ENCODE measurements at places on chromosomes 1 and 21.

DNA sequence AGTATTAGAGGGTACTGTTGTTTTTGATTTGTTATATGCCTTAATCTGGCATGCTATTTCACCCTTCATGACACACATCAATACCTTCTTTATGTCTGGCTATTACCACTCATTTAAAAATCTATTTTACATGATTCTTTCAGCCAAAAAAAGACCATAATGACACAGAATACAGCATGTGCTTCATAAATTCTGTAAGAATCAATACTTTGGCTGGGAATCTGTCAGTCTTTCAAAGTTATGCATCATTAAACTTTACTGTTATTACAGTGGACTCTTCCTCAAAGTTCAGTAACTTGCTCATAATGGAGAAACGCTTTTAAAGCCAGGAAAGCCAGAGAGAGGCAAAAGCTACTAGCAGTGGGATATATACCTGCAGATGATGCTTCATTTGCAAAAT lies 247.2 kb upstream of the ADGRL2 start:
- DNase-seq = no peak

- DNase-seq = no peak
Measured at GRCh38 chr1:165826565-165827267, 698 bp upstream of the UCK2 start.

- no peak for DNase-seq
Measured at GRCh38 chr21:25512095-25513081, 94.9 kb downstream of the MRPL39 start.

GRCh38 chr1:154598871-154599635 lies 8.9 kb downstream of the ADAR start:
- no peak for DNase-seq

GRCh38 chr1:93537396-93537795 lies 89.5 kb downstream of the FNBP1L start:
- DNase-seq = no peak

DNA sequence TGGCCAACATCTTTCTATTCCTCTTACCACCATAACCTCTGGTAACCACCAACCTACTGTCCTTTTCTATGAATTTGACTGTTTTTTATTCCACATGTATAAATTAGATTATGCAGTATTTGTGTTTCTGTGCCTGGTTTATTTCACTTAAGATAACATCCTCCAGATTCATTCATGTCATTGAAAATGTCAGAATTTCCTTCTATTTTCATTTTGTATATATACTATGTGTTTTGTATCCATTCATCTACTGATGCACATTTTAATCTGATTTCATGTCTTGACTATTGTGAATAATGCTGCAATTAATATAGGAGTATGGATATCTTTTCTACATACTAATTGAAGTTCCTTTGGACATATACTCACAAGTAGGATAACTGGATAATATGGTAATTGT lies 403.2 kb downstream of the NCAM2 start:
- DNase-seq = no peak

- no peak for DNase-seq
Measured at GRCh38 chr1:235113183-235113917, 15.3 kb downstream of the TOMM20 start.

- DNase-seq = no peak
Measured at GRCh38 chr1:211830055-211830327, 572 bp downstream of the LPGAT1 start.

- DNase-seq = no peak
Measured at GRCh38 chr1:59687081-59687480, 127.7 kb upstream of the HOOK1 start.

DNA sequence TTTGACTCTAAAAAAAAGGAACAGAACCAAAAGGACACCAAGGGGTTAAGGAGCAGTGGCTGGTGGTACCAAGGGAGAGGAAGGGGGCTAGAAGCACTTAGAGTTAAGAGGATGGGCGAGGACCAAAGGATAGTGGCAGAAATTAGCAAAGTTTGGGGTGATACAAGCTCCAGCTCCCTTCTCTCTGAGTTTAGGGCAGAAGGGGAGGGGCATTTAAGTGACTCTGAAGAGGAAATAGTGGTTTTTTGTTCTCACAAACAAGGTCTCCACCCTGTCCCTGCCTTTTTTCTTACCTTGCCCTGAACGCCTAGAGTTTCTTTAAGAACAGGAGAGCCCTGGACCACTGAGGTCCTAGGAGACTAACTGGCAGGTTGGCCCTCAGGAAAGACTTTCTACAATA lies 3.3 kb downstream of the CDC42SE1 start:
- no peak for DNase-seq

GRCh38 chr1:8660411-8660828 lies 157.0 kb downstream of the RERE start:
- no peak for DNase-seq

DNA sequence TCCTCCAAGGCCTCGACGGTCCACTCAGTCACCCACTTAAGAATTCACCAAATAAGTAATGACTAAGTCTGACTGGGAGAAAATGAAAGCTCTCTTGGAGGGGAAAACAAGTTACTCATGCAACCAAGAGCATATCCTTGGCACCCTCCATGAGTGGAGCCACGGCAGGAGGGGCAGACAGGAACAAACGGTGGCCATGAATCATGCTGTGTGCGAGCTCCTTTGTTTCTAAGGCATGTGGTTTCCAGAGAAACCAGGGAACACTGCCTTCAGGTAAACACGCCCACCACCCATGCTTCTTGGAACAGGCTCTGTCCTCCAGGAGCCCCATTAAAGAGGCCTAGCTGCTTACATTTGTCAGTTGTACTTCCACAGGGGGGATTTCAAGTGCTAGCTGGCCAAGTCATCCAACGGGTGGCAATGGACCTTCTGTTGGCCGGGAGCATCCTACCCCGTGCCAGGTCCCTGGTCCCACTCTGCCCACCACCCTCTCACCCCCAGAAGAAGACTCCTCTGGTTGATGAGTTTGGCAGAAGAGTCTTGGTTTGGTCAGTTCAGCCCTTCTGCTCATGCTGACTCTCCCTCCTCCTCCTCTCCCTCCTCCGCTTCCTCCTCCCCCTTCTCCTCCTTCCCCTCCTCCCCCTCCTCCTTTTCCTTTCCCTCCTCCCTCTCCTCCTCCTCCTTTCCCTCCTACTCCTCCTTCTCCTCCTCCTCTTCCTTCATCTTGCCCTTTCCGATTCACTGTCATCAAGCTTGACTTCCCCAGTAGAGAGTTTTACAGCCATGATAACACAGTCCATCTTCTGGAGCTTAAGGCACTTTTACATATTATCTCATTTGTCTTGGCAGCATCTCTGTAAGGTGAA lies 107.6 kb downstream of the CCDC185 start:
- no peak for DNase-seq
